Mesothelial cell of epicardium (in vitro differentiated cells): ENCODE measurements at places on chromosomes 1 and 21. TPM values are rescaled to one million over a fixed set of nuclear protein-coding genes. Genes with fewer than 3 reads are reported as not detected.
A peak's percentile ranks its signal among the peaks of the same experiment; 100 is the strongest.

C1orf115 gene
- 1.4 to 1.8 TPM (median 1.7 TPM) in 3 replicates for total RNA-seq

LRRC53 gene
- total RNA-seq, result not detected in 3 replicates

HTR1D gene
- total RNA-seq, result 0.09 to 0.18 TPM in 2 of 3 replicates, not detected in the other

UBXN11 gene
- total RNA-seq, result 28.3 to 29.6 TPM (median 29.6 TPM) in 3 replicates

RNF186 gene
- not detected in 3 replicates for total RNA-seq

GJC2 gene
- 2.5 to 2.6 TPM (median 2.5 TPM) in 3 replicates for total RNA-seq

GRCh38 chr1:44811234-44811633 lies 2.9 kb downstream of the BTBD19 start:
- peak overlapping the region; percentile 71 for H3K27ac ChIP-seq
- H3K4me1 ChIP-seq, result peaks cover 52% of the 10 kb centered on the region
- DNase-seq, result no peak
- no peak overlapping the region for H3K4me3 ChIP-seq
- no peaks in the 10 kb centered on the region for H3K27me3 ChIP-seq

DNA sequence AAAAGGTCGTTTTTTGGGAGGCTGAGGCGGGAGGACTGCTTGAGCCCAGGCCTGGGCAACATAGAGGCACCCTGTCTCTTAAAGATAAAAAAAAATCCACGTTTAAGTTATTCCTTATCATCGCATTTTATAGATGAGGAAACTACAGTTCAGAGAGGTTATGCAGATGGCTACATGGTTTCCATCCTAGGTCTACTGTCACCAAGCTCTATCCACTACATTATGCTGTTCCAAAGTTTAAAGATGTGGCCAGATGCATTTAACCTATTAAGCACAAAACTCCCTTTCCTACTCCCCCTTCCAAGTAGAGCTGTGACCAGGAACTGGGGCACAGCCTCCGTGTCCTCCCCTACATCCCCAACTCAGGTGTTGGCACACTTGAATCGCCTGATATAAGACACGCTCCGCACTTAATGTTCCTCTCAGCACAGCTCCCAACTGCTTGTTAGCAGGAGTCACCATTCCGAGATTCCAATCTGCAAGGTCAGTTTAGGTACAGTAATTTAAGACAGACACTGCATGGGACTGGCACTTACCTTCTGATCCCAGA lies 1.3 kb downstream of the TAF5L start:
- DNase-seq, result no peak
- no peaks in the 10 kb centered on the region for H3K36me3 ChIP-seq
- peak overlapping the region; percentile 88 for H3K4me3 ChIP-seq
- peaks cover 26% of the 10 kb centered on the region for H3K4me1 ChIP-seq

- H3K27ac ChIP-seq, result no peak overlapping the region
- H3K4me1 ChIP-seq, result no peaks in the 10 kb centered on the region
- H3K27me3 ChIP-seq, result no peaks in the 10 kb centered on the region
- no peak for DNase-seq
- H3K36me3 ChIP-seq, result no peaks in the 10 kb centered on the region
Measured at GRCh38 chr1:152739841-152740240, 18.0 kb upstream of the KPRP start.

DNA sequence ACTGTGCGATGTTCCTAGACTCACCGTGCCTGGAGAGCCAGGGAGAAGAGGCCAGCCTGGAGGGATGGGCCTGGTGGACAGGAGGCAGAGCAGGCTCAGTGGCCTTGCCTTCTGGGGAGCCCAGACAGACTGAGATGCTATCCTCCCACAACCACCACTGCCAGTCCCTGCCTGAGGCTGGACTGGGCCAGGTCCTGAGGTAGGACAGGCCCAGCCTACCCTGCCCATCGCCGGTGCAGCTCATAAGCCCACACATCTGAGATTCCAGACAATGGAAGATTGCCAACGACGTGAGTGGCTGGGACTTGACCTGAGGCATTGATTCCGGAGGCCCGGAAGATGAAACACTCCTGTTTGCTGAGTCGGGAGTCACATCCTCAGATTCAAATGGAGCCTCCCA lies 5.8 kb downstream of the CLEC20A start:
- H3K27ac ChIP-seq, result no peak overlapping the region
- no peaks in the 10 kb centered on the region for H3K4me1 ChIP-seq
- no peak overlapping the region for H3K4me3 ChIP-seq
- H3K36me3 ChIP-seq, result no peaks in the 10 kb centered on the region
- DNase-seq, result no peak
